ENCODE measurements at places on chromosomes 16 and 17.

DNA sequence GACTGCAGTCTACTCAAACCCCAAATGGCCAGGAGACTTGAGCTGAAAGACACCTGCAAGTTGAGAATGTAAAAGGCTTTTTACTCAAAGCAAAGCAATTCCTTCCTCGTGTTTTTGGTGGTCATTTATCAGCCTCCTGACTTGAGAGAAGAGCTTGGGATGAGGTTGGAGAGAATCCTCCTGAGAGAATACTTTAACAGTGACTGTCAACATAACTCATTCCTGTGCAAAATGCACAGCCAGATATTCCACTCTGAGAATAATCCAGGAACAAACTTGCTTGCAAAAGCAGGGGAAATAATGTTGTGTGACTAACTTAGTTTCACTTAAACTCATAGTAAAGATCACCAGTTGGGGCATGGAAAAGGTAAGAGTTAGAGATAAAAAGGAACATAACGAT, 53.4 kb downstream of the SNTB2 start:
- DNase-seq = no peak

DNA sequence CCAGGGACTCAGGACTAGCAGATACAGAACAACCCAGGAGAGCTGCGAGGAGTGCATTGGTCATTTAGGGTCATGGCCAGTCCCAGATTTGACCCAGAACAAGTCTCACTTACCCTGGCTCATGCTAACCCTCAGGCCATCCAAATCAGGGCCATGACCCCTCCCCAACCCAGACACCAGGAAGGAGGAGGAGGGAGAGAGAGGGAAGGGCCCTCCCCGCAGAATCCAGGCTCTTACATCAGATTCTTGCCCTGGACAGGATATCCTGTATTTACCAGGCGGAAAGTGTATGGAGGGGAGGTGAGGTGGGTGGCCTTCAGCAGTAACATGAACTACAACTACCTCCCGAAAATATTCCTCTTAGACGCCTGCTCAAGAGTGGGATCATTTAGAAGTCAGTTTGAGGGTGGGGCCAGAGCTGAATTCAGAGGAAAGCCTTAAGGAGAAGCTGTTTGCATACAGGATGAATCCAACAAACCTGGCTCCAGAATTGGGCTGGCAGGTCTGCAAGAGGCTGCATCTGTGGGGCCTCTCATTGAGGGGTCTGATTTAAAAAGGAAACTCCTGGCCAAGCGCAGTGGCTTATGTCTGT, 2.1 kb downstream of the VAT1 start:
- DNase-seq = no peak

DNA sequence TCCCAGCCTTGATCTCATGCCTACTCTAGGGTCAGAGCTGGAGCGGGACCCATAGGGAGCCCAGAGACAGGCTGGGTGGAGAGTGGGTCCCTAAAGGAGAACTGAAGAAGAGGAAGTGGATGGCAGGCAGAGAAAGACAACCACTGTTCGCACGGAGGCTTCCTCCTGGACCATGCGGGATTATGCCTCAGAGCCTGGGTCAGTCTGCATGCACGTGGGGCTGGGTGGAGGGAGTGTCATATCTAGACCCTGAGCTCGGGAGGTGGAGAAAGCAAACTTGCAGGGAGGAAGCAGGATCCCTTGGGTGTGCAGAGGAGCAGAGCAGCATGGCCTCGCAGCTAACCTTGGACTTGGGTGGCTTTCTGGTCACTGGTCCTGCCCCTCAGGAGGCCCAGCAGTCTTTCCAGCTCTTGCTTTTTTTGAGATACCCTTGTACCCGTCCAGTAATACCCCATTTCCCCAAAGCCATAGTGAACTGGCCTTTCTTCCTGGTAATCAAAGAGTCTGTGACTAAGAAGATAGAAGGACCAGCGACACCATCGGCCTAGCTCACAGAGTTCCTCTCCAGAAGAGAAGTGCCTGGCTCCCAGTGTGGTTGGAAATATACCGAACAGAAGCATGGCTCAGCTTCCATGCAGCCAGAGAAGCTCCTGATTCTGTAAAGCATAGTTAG, 344.2 kb downstream of the CPPED1 start:
- no peak for DNase-seq

GRCh38 chr17:73635101-73635817, 9.0 kb downstream of the SDK2 start:
- DNase-seq = no peak

DNA sequence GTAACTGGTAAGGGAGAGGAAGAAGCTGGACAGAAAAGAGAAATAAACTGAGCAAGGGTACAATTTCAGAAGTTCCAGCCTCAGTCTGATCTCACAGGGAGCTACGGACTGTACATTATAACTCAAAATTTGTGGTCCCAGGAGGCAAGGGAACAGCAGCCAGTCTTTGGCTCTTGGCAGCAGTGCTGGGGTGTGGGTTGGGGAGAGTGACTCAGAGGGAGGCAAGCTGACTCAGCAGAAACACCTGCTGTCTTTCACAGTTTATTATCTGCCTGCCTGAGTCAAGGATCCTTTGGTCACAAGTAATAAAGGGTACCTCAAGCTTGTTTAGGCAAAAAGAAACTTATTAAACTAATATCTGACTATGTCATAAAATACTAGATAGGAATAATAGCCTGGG, 73.5 kb upstream of the KIF2B start:
- DNase-seq = no peak

GRCh38 chr17:21380659-21381058, 4.5 kb downstream of the KCNJ12 start:
- DNase-seq = no peak

DNA sequence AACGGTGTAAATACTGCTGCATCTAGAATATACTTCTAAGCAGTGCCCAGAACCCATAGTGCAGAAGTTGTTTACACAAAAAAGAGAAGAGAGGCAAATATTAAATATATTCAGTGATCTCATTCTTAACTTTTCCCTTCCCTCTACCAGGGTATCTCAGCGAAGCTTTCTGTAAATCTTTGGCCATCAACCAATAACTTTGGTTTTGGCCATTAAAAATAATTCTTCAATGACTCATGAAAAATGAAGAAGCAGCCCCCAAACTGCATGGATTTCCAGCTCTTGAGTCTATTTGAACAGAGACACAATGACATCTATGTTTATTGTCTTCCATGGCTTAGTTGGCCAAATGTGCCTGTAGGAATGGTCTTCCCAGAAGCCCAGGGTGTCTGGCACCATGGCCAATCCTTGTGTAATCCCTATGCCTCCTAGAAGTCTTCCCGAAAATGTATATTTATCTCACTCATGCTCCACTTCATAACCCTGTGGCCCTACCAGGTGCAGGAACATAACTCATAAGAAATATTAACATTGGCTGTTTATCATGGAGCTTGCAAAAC, 646.6 kb downstream of the TOX3 start:
- DNase-seq = no peak

DNA sequence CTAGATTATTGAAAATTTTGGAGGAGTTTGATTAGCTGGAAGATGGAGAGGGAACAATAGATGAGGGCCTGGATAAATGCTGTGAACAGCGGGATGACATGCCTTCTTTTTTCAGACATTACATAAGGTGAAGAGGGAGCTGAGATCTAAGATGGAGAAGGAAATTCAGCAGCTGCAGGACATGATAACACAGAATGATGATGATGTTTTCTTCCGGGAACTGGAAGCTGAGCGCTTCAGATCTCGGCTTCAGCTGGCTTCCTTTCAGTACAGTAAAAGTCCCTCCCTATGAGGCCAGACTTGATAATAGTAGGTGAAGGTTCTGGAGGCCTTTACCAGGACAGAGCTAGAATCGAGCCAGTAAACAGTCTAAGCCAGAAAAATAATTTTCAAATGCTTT, 30.7 kb downstream of the CEP95 start:
- DNase-seq = no peak

DNA sequence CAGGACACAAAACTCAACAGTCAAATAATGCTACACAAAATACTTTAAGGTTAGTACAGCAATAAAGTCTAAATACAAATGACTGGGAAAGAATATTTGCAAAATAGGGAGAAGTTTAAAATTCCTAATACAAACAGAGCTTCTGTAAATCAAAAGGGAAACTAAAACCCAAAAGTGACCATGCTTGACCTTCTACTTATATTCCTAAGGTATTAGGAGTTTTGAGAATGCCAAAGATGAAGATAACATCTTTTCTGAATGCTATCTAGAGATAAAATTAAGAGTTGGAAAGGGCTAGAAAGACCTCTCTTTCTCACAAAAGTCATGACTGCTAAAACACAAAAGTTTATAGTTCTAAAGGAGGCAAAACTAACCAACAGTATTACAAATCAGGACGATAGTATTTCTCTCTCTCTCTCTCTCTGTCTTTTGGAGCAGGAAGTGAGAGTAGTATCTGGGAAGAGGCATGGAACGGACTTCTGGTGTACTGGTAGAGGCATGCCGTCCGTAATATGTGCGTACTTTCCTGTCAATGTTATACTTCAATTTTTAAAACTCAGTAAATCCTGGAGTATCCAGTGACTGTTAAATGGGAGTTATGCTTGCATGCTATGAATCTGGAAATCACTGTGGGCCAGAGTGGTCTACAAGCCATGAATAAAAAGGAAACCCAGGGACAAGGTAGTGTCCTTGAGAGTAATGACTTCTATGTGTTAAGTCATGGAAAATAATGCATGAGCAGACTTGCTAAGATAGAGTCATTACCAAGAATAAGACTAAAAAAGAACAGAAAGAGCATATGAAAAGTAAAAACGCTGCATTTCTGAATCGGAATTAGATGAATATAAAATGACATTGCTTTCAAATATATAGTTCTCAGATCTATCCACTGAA, 49.7 kb upstream of the ANKFY1 start:
- no peak for DNase-seq

DNA sequence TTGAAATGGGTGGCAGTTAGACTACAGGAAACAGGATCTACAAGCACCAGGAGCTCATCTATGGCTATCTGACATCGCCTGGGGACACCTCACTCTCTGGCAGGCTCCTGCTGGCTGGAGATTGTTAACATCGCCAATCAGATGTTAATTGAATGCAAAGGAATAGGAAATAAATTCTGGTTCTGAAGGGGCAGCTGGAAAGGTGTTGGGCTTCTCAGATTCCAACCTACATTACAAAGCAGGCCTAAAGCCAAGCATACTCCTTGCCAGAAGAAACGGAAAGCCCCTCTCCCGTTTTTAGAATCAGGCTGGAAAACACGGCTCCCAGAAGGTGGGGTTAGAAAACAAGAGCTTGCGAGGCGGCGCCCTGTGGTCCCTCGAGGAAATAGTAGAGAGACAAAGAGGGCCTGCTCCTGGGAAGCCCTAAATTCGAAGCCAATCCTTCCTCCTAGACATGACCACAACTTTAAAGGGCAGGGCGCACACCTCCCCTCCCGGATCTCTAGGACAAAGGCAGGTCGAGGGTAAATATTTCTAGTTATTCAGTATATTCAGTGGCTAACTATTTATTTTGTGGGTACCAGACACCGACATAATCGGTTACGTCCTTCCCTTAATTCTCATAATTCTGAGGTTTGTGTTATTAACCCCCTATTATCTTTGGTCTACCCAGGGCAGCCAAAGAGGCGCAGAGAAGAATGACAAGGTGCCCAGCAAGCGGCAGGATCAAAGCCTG, 763 bp upstream of the TOM1L1 start:
- peak; percentile 58 for DNase-seq

DNA sequence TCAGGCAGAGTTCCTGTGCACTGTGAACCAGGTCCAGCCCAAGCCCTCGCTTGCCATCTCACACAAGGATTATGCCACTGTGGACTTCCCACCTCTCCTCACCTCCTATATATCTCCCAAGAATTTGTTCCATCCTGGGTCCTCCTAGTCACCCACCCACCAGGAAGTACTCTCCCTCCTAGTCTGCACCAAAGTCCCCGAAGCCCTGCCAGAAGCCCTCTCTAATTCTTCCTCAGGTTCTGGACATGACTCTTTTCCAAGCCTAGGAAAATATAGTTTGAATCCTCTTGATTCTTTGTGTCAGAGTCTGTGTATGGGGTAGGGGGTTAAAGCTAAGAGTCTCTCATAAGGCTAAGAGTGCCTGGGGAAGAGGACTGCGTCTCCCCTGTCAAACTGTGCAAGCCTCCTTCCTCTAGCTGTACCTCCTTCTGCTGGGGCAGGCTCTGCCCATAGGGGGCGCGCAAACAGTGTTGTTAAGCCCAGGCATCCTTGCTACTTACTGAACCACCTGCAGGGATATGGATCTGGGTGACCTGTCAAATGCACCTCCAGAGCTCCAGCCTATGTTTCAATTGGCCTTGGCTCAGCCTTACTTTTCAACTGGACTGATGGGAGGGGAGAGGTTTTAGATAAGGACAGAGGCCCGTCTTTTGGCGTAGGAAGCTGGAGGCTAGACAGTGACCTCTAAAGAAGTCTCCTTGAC, 16.6 kb upstream of the DLX4 start:
- peak; percentile 97 for DNase-seq

GRCh38 chr17:252456-252855, 71.0 kb upstream of the DOC2B start:
- DNase-seq = no peak

DNA sequence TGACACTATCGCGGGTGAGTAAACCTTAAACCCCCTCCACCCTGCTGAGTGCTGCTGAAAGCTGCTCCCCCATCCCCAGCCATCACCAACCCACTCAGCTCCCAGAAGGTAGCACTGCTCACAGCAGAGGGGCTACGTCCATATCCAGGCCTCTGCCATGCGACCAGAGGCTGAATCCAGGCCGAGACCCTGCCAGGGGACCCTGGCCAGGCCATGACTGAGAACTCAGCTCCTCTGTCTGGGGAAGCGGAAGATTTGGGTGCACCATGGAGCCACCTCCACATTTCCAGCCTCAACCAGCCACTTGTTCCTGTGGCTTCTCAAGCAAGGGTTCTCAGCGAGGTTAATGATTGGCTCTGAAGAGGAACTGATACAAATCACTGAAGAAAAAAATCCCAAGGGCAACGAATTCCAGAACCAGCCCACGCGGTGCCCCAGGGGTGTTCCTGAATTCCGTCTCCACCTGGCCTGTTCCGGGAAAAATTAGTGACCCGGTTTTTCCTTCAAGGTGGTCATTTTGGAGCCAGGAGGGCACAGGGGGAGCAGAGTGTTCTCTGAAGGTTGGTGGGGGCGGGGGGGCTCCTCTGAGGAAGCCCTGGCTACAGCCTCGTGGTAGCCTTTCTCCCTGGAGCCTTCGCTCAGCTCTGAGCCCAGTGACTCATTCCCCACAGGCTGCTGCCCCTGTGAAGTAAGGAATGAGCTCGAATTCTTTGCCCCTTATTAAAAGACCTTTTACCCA, 9.3 kb upstream of the SLC16A5 start:
- DNase-seq = no peak

- no peak for DNase-seq
These were observed 491 bp downstream of the GAS7 start for GRCh38 chr17:10197721-10198508.

DNA sequence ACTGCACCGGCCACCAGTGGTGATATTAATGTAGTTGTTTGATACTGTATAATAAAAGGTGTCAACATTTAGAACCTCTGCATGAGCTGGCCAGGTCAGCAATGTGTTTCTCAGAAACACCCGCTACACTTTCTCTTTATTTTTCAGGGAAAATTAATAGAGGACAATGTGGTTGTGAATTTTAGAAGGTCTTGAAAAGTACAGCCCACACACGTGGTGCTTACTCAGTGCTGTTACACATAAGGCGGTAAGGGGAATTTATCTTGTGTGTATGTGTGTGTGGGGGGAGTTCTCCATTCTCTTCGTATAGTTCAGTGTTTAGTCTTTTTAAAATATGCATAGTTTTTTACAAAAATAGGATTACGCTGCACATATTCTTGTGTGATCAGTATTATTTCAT, 4.4 kb upstream of the ZFP1 start:
- no peak for DNase-seq
